ENCODE measurements at places on chromosomes 3 and 15.

DNA sequence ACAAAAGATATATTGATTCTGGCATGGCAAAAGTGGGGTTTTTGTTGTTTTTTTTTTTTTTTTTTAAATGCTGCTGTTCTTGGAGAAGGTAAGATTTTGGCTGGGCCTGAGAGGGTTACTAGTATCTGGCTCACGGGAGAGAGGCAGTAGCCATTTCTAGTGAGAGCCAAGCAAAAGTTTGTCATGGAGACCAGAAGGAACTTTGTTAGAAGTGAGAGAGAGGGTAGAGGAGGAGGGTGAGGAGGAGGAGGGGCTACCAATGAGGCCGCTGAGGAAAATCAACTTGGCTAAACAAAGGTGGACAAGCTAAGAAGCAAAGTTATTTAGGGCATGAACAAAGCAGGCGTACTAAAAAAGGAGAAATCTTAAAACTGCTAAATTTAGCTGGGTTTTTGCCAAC is 48.9 kb upstream of the STRIT1 start:
- DNase-seq: no peak

- no peak for DNase-seq
Measured at GRCh38 chr15:100123611-100124010, 218.2 kb downstream of the ADAMTS17 start.

GRCh38 chr15:49064281-49064653 is 18.0 kb upstream of the SECISBP2L start:
- DNase-seq: no peak

DNA sequence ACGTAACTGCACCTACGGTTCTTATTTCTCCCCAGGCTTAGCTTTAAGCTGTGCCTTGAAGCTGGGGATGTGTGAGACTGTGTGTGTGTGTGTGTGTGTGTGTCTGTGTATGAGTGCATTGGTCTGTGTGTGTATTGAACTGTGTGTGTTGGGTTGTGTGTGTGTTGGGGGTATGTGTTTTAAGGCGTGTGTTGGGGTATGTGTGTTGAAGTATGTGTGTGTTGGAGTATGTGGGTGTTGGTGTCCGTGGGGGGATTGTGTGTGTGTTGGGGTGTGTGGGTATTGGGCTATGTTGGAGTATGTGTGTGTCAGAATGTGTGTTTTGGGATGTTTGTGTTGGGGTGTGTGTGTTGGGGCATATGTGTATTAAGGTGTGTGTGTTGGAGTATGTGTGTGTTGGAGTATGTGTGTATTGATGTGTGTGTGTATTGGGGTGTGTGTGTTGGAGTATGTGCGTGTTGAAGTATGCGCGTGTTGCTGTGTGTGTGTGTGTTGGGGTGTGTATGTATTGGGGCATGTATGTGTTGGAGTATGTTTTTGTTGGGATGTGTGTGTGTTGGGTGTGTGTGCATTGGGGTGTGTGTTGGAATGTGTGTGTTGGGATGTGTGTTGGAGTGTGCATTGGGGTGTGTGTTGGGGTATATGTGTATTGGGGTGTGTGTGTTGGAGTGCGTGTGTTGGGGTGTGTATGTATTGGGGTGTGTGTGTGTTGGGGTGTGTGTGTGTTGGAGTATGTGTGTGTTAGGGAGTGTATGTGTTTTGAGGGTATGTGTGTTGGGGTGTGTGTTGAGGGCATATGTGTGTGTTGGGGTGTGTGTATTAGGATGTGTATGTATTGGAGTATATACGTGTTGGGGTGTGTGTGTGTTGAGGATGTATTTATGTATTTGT is 76.4 kb downstream of the LSM3 start:
- no peak for DNase-seq

DNA sequence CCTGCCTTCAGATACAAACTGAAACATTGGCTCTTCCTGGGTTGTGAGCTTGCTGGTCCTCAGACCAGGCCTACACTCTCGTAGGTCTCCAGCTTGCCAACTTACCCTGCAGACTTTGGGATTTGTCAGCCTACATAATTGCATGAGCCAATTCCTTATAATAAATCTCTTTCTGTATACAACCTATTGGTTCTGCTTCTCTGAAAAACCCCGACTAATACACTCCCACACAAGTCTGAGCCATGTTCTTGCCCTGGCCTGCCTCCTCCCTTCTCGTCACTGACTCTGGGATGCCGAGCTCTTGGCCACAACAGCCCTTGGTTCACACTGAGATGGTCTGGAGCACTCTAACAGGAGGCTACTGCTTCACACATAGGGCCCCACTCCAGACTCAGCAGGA is 9.5 kb downstream of the CYP19A1 start:
- no peak for DNase-seq

- DNase-seq: no peak
Measured at GRCh38 chr15:39625856-39626255, 45.0 kb downstream of the THBS1 start.

- no peak for DNase-seq
Measured at GRCh38 chr15:91278951-91279350, 178.9 kb downstream of the SV2B start.

All from activated naive CD4-positive, alpha-beta T cell treated with anti-CD3 and anti-CD28 coated beads, Interleukin-2, amount 10 ng/mL, durations not matched to agents 7 days and 5 days (primary cell).